ENCODE measurements at places on chromosomes 3 and 15.

DNA sequence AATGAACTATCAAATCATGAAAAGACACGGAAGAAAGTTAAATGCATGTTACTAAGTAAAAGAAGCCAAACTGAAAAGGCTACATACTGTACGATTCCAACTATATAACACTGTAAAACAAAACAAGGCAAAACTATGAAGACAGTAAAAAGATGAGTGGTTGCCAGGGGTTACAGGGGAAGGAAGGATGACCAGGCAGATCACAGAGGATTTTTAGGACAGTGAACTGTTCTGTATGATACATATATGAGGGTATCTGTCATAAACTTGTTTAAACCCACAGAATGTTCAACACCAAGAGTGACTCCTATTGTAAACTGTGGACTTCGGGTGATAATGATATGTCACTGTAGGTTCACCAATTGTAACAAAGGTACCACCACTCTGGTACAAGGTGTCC is 60.6 kb downstream of the CHSY1 start:
- no peak for DNase-seq

GRCh38 chr3:159273608-159274007 is 471.8 kb downstream of the MFSD1 start:
- DNase-seq = peak; percentile 25

DNA sequence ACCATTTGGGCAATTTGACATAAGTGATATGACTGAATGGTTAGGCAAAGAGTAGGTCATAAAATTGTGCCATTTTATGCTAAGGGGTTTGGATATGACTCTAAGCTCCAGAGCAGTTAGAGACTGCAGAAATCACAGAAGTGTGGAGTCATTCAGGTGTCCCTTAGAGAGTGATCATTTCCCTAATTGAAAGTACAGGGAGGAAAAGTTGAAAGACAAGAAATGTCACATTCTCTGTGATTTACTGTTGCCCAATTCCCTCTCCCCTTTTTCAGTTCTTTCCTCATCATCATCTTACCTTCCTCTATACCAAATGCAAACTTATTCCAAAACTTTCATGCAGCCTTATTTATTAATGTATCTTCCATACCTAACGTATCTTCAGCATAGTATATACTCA is 2.7 kb upstream of the GOLGB1 start:
- no peak for DNase-seq

GRCh38 chr3:188788621-188789081 is 383.1 kb upstream of the TPRG1 start:
- DNase-seq = peak; percentile 94

GRCh38 chr3:29822071-29822470 is 541.2 kb downstream of the RBMS3 start:
- no peak for DNase-seq

- DNase-seq = no peak
These were observed 3.6 kb upstream of the SPG21 start for GRCh38 chr15:64993290-64993689.

- DNase-seq = no peak
These were observed 108.4 kb downstream of the SHQ1 start for GRCh38 chr3:72739531-72740466.

GRCh38 chr15:70032509-70032908 is 65.2 kb downstream of the TLE3 start:
- DNase-seq = no peak

- DNase-seq = no peak
These were observed 298.7 kb downstream of the CLSTN2 start for GRCh38 chr3:140233702-140234101.

- DNase-seq = peak; percentile 58
These were observed 95.1 kb downstream of the RPL39L start for GRCh38 chr3:187044206-187044605.

GRCh38 chr3:44529927-44530326 is 25.1 kb upstream of the ZKSCAN7 start:
- peak; percentile 31 for DNase-seq

DNA sequence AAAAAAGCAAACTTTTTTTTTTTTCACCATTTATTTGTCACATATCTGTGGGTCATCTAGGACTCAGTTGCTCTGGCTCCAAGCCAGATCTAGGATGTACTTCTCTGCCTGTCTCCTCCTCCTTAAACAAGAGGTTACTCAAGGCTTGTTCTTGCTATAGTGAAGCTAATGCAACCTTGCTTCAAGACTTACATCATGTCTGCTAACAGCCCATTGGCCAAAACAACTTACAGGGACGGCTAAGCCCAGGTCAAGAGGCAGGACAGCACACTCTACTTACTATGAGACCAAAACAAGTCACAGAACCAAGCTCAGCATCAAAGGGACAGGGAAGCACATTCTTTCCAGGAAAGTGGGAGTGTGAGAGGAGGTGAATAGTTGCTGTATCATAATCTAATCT is 123.8 kb upstream of the BNIP2 start:
- no peak for DNase-seq

DNA sequence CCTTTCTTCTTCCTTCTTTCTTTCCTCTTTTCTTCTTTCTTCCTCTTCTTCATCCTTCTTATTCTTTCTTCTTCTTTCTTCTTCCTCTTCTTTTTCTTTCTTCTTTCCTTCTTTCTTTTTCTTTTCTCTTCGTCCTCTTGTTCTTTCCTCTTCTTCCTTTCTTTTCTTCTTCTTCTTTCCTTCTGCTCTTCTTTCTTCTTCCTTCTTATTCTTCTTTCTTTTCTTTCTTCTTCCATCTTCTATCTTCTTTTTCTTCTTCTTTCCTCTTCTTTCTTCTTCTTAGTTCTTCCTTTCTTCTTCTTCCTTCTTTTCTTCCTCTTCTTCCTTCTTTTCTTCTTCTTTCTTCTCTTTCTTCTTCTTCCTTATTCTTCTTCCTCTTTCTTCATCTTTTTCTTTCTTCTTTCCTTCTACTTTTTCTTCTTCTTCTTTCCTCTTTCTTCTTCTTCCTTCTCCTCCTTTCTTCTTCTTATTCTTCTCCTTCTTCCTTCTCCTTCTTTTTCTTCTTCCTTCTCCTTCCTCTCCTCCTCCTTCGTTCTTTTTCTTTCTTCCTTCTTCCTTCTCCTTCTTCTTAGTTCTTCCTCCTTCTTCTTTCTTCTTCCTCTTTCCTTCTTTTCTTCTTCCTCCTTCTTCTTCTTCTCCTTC is 37.8 kb downstream of the SPG21 start:
- no peak for DNase-seq

DNA sequence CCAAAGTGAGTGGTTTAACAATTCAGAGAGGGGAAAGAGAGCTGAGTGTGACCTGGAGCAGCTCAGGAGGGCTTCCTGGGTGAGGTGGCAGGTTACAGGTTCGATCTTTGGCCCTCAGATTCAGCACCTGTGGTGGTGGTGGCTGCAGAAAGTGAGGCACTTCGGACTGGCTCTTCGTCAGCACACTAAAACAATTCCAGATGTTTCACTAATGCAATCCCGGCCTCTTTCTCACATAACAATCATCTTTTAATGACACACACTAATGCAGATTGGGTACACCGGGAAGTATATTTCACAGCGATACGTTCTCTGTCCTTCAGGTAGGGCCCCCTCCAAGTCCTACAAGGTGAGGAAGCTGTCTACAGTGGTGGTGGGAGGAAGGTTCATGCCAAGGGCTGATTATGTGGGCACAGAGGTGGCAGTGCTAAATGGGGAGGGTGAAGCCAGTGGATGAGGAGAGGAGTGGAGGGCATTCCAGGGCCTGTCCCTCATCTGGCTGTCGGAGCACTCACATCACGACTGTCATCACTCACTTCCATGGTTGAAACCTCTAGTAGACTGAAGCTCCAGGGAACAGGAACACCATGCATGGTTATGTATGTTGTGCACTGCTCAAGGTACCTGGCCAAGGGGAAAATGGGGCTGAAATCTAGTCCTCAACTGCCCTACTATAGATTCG is 171.1 kb downstream of the RAB11A start:
- no peak for DNase-seq
